ENCODE measurements at places on chromosomes 12 and 14.

DNA sequence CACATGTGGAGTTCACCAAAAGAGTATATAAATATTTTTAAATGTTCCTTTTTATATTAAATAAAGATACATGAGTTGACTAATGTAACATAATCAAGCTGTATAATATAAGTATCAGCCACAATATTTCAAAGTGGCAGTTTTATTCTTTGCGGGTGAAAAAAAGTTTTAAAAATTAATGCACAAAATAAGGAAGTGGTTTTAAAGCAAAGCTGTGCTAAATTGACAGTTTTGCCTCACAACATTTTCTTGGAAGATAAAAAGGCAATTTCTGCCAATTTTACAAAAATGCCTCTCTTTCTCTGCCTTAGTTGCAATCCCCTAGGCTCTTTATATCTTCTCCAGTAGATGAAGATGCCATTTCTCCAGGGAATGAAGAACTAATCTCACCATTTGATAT is 719.1 kb downstream of the C12orf50 start:
- DNase-seq: no peak

GRCh38 chr14:54471641-54472040 is 17.1 kb downstream of the GMFB start:
- DNase-seq: no peak

- DNase-seq: no peak
Measured at GRCh38 chr14:29320286-29320685, 553.7 kb downstream of the FOXG1 start.

DNA sequence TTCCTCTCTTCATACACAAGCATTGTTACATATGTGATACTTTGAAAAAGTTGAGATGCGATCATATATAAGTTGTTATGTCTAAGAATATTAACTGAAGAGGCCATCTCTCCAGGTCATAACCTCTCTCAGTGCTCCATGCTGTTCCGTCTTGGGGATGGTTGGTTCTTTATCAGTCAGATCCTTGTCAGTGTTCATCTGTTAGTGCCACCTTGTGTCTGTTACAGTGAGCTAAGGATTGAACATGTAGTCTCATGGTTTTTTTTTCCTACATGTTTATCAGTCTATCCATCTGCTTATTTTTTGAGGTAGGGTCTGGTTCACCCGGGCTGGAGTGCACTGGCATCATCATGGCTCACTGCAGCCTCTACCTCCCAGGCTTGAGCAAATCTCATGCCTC is 30.5 kb downstream of the EP400 start:
- no peak for DNase-seq

DNA sequence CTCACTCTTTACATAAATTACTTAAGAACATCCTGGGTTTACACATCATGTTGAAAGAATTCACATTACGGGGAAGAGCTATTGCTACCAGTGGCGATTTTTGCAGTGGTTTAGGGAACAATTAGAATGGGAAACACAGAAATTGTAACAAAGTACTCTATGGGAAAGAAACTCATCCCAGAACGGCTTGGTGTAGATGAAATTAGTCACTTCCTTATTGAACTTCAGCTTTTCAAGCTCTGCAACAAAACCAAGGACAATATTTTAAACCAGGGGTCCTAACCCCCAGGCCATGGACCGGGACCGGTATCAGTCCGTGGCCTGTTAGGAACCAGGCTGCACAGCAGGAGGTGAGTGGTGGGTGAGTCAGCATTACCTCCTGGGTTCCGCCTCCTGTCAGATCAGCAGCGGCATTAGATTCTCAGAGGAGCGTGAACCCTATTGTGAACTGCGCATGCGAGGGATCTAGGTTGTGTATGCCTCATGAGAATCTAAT is 32.3 kb upstream of the FICD start:
- no peak for DNase-seq

GRCh38 chr14:92632546-92633273 is 115.7 kb downstream of the LGMN start:
- DNase-seq: no peak

DNA sequence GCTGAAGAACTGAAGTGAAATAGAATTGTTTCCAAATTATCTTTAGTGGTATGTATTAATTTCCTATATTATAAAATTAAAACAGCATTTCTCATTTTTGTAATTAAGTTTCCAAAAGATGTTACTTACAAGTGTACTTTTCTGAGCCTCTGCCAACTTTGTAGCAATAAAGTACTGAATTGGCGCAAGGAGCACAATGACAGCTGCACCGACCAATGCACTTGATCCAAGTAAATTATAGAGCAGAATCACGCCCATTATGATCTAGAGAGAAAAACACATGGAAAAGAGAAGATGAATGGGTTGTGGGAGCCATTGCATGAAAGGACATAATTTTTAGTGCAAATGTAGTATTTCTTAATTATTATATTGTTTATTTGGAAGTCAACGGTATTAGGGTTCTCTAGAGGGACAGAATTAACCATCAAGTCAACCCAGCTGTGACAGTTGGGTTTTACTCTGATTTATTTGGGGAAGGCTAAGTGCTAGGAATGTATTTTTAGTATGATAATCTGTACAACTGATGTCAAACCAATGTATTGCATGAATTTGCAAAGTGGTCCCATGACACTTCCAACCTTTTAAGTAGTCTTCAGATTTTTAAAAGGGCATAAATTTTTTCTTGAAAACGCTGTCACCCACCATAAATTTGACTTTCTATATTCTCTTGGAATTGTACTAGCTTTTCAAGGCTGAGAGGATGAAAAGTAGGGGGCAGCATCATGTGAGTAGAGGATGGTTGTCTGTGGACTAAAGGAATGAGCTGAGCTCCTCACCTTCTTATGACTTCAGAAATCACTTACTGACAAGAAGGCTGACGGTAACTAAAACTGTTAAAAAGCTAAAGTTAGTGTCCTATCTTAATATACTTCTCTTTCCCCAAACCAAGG is 33.0 kb downstream of the ABCC9 start:
- no peak for DNase-seq

GRCh38 chr14:38775986-38776385 is 327.0 kb downstream of the SEC23A start:
- DNase-seq: no peak

GRCh38 chr12:84356224-84356623 is 556.4 kb downstream of the SLC6A15 start:
- DNase-seq: no peak

DNA sequence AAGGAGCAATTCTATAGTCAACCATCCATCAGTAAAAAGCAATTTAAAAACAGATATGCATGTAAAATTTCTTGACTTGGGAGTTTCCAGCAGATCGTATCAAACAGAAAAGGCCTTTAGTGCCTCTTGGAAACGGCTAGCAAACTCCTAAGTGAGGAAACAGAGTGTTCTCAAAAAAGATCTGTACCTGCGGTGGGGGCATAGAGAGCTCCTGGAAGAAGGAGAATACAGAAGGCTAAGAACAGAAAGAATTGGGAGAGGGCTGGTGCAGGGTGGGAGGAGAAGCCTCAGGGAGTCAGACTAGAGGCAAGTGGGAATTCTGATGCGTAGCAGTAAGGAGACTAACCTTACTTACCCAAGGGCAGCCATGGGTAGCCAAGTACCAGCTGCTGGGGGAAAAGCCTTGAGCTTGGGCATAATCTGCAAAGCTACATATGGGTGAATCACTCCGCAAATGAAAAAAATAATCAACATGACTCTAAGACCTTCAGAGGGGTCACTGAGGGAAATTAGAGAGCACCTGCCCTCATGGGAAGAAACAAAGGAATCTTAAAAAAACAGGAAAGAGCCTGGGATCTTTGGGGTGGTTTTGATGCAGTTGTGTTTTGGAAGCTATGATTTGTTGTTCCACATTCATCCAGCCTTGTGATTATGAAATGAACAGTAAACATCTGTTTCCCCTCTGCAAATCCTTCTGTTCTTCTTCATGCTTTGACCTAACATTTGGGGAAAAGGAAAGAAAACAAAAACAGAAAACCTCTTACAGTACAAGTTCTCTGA is 10.4 kb downstream of the RHOJ start:
- no peak for DNase-seq

- no peak for DNase-seq
Measured at GRCh38 chr12:96117460-96117859, 76.7 kb upstream of the ELK3 start.

DNA sequence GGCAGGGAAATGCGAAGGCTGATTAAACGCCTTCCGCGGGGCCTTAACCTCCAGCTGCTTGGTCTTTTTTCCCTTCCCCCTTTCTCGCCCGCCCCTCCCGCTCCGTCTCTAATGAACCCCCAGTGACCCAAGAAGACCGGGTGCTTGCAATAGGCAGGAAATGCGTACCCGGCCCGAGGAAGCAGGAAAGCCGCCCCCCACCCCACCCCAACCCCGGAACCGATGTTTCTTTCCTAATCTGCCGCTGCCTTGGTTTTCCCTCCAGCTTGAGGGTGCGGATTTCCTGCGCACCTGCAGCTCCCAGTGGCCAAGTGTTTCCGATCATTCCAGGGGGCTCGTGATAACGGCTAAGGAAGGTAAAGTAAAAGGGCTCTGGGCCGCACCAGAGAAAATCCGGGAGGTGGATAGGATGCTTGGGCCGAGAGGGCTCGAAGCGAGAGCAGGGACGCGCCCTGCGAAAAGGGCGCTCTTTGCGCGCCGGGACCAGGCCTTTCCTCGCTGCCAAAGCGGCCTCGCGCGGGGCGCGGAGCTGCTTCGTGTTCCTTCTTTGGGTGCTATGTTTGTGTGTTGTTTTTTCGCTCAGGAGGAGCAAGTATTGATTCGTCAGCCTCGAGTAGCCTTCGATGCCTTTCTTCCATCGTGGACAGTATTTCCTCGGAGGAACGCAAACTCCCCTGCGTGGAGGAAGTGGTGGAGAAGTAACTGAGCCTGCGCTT is 983 bp downstream of the MYF6 start:
- no peak for DNase-seq

DNA sequence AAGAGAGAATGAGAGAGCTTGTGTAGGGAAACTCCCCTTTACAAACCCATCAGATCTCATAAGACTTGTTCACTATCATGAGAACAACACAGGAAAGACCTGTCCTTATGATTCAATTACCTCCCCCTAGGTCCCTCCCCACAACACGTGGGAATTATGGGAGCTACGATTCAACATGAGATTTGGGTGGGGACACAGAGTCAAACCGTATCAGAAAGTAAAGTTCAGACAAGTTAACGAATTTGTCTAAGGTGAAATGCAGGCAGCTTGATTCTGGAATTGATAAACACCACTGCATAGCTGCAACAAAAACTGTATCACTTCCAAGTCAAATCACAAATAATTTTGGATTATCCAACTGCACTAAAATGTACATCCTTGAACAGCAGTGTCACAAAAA is 47.4 kb downstream of the FOXN3 start:
- no peak for DNase-seq

GRCh38 chr12:13404631-13405473 is 208.3 kb downstream of the EMP1 start:
- DNase-seq: no peak

GRCh38 chr14:31465111-31465510 is 7.8 kb upstream of the DTD2 start:
- DNase-seq: no peak

DNA sequence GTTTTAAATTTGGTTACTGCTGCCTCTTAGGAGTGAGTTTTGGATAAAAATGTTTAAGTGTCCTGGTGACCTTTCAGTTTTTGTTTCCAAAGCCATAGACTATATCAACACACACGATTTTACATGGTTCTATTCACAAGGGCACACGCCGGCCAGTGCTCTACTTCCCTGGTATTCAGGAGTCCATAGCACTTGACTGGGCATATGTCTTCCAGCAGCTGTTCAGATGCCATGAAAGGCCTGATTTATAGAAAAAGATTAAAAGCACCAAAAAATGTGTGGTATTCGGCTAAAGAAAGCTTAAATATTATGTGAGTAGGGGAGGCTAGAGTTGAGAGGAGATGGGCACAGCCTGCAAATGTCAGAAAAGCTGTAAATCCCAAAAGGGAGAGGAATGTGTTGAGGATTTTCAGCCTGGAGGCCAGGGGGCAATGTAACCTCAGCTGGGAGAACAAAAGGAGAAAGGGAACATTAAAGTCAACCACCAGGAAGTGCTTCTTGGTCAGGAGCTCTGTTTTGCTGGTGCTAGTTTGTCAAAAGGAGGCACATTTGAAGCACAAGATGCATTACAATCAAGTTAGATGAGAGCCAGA is 478.4 kb downstream of the RAD51B start:
- peak; percentile 23 for DNase-seq

DNA sequence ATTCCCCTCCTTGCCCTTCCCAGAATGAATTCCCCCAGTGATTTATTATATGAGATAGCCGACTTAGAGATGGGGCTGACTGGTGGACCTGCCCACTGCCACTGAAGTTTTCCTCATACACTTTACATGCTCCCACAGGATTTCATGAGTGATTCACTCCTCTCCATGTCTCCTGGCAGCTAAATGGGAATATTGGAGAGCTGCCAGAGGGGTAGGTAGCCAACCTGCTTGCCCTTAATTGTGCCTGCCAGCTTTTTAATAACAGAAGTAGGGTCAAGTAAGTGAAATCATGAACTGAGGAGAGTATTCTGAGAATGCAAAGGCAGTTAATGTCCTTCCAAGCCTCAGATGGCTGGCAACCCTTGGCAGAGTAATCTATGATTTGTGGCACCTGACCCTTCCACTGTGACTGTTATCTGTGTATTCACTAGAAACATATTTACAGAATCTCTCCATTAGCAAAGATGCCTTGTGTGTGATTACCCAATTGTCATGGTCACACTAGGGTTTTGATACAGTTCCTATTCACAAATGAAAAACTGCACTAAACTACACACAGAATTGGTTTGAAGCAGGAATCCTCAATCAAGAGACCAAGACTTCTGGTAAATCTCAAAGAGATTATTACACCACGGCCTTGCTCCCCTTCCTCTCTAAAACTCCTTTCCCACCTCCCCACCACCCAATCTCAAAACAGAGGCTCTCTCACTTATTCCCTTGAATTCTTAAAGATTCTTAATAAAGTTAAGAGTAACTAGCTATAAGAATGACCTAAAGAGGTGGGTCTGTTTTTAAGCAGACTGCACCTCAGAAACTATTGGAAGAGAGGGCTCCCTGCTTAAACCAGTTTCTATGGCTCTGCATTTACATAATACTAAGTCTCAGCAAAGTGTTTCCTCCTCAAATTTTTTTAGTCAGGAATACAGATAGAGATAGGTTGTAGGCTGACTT is 17.2 kb downstream of the NKX2-1 start:
- no peak for DNase-seq

DNA sequence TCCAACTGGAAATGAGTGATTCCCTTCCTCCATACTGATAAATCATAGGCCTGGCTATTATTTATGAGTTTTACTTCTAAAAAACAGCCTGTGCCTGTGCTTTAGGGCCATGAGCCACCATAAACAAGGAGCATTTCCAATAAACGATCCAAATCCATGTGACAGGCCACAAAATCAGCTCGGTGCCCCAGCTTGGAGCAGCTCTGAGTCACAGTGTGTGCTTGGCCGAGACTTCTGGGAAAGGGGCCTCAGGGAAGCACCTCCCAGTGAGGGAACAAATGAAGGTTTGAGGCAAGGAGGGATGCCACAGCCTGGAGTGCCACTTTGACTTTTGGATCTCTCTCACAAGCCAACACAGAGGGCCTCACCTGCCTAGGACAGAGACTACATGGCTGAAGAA is 190.4 kb downstream of the NTF3 start:
- DNase-seq: no peak

GRCh38 chr12:94458877-94459727 is 565 bp downstream of the CEP83 start:
- DNase-seq: peak; percentile 10
